ENCODE measurements at places on chromosomes 5 and 9.

- no peak for DNase-seq
These were observed 109.2 kb downstream of the ARHGEF28 start for GRCh38 chr5:73735032-73735734.

DNA sequence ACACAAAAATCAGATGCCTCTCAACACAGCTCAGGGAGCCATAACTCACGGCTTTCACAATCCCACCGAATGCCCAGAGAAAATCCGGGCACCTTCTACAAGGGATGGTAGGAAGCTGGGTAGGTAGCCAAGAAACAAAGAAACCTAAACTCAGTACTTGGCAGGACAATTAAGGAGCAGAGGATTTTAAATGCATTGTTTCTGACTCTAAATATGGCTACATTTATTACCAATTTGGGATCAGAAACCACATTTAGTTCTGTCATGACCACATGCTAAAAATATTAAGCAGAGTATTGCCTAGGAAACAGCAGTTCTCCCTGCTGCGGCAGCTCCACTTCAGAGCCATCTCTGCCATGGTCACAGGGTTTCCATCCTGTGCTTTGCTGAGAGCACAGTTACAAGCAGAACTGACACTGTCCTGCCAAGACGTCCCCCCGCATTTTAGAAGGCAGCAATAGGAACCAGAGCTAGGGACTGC is 57.5 kb downstream of the SIL1 start:
- DNase-seq = no peak

DNA sequence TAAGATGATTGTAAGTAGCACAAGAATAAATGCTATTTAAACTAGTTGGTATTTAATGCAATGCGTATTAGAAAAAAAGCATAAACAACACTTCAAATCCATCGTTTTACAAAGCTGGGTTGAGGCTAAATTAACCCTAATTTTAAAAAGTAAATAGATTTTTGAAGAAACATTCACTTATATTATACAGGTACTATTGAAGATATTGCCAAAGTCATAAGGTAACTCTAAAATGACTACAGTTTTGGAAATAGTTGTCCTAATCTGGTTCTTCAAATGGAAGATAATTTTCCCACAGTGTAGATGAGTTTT is 20.1 kb downstream of the SLC38A9 start:
- no peak for DNase-seq

DNA sequence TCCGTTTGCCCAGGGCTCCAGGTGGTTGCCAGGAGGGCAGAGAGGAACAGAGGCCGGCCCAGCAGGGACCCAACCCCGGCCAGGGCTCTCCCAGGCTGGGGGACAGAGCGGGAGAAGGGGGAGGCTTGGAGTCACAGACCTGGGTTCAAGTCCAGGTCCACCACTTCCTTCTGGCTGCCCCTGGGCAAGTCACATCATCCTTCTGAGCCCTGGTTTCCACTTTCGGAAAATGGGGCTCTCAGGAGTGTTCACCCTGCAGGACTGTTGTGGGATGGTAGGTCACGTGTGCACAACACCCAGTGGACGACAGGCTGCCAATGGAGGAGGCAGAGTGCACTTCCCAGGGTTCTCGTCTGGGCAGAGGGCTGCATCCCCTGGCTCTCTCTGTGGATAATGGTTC is 245.4 kb downstream of the PBX3 start:
- DNase-seq = no peak

- DNase-seq = no peak
These were observed 159.7 kb upstream of the TLX3 start for GRCh38 chr5:171149333-171149732.

DNA sequence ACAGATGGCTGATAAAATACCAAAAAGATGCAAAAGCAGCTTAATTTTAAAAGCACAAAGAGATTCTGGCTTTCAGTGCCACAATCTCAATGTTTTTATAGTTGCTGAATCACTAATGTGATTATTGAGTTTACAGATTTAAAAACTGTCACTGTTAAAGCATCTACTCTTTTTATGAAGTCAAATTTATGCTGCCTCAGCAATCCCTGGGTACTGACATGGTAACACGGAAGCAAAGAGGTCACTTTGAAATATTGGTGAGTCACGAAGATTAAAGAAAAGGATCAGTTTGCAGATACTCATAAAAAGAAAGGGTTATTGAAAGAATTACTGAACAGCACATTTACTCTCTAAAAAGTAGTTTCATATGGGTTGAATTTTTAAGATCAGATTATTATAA is 39.7 kb upstream of the HMGCS1 start:
- DNase-seq = no peak

- DNase-seq = no peak
These were observed 26.1 kb downstream of the AP3B1 start for GRCh38 chr5:78268356-78268755.

- no peak for DNase-seq
These were observed 1016.8 kb upstream of the DMAC1 start for GRCh38 chr9:8816361-8816760.

GRCh38 chr5:77358255-77359205 is 133.6 kb downstream of the WDR41 start:
- DNase-seq = no peak

DNA sequence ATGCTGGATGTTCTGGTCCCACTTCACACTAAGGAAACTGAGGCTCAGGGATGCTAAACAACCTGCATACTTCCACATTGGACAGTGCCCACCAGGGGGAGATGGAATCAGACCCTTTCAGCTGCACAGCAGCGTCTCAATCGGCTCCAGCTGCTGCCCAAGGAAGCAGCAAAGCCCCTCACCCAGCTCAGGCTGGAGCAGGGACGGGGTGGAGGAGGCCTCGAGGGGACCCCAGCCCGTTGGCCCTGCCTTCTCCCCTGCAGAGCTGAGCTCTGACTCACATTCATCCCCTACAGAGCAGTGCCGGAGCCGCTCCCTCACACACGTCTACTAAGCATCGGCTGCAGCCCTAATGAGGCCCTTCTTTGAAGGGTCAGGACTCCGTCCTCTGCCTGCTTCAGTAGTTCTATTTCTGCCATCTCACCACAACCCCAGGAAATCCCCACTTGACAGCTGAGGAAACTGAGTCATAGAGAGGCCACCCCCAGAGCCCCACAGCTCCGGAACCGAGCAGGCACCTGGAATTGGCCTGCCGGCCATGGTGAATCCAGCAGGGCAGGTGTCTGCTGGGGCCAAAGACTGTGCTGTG is 21.5 kb upstream of the SUSD3 start:
- no peak for DNase-seq

- no peak for DNase-seq
These were observed 3.7 kb downstream of the MYO10 start for GRCh38 chr5:16932401-16932800.

GRCh38 chr9:107390778-107391177 is 98.8 kb downstream of the KLF4 start:
- no peak for DNase-seq

DNA sequence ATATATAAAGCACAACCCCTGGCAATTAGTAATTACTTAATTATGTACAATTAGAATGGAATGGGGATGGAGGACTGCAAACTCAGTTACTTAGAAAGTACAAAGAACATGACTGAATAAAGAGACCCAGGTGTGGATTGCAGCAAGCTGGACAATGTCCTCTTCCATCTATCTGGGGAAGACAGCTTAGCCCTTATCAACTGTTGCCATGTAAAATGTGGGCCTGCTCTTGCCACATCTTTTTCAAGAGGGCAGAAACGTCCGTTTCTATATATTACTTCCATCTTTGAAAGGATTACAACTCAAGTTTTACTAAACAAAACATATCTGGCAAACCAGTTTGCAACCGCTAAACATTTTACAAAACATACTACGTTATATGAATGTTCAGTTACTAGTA is 26.2 kb downstream of the GOLPH3 start:
- no peak for DNase-seq

- DNase-seq = no peak
These were observed 45.9 kb downstream of the BARX1 start for GRCh38 chr9:93909242-93909616.

- no peak for DNase-seq
These were observed 464.2 kb downstream of the EBF1 start for GRCh38 chr5:158635565-158635964.

- DNase-seq = no peak
These were observed 21.1 kb upstream of the GOLPH3 start for GRCh38 chr5:32195265-32195664.

DNA sequence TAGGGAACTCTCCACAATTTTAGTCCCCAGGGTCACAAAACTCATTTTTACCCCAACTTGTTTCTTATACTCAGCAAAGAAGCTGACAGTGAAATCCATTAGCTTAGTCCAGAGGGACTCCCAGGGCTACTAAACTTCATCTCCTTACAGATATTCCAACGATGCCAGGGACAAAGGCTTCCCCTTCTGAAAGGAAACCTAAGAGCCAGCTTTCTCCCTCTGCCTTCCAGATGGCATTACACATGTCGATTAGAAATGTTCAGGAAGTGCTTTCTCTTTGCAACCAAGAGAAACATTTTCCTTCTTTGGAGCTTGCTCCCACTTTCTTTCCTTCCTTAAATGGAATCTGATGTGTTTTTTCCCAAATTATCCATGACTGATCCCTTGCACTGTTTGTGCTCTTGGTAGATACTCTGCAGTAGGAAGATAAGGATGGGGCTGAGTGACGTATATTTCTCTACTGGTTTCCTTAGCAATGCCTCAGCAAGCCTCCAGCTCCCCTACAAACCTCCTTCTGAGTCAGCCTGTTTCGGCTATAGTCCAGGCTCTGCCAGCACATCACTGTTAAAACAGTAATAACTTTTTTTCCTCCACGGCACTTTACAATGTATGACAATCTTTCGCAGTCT is 43.0 kb upstream of the HTR4 start:
- no peak for DNase-seq

- no peak for DNase-seq
These were observed 132.0 kb upstream of the RAI14 start for GRCh38 chr5:34524123-34524522.

DNA sequence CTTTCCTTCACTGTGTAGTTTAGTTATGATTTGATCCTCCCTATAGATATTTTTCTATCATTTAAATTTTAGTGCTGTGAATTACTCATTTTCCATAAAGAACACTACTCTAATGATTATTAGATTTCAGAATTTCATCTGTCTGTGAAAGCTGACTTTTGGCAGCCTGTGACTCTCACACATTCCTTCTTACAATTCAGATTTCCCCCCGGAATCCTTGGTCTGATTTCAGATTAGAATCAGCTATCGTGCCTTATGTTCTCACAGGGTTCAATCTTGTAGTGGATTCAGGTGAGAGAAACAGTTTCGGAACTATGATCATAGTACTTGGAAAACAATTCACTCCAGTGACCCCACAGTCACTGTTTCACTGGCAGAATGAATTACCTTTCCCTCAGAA is 26.2 kb downstream of the ZNF474 start:
- no peak for DNase-seq

GRCh38 chr5:151255621-151256286 is 2.8 kb downstream of the GM2A start:
- no peak for DNase-seq

DNA sequence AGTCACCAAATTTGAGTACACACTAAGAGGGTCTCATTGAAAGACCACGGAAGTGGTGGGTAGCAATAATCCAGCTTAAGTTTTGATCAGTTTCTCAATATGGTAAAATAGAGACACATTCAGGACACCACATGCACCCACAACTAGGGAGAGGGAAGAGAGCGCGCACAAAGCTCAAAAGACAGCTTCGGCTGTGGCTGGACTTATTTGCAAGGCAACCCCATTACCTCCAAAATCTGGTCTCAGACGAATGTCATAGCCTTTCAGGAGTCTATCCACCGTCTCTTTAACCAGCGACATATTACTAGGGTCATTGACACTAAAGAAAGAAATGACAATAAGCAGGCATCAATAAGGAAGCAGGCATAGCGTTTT is 443 bp downstream of the GABRB2 start:
- DNase-seq = no peak

DNA sequence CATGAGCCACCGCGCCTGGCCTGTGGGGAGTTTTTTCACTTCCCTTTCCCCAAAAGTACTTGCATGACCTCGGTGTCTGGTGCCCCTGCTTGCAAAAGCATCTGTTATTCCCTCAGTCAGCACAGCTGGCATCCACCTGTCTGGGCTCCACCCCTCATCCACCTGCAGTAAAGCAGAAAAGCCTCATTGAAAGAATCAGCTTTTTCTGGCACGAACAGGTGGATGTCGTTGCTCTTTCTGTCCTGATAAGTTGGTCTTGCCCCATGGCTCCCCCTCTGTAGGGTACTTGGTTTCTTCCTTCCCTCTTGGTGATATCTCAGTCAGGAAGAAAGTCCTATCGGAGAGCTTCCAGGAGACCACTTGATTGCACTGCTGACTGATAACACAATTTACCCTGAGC is 37.4 kb downstream of the WWC1 start:
- DNase-seq = no peak

DNA sequence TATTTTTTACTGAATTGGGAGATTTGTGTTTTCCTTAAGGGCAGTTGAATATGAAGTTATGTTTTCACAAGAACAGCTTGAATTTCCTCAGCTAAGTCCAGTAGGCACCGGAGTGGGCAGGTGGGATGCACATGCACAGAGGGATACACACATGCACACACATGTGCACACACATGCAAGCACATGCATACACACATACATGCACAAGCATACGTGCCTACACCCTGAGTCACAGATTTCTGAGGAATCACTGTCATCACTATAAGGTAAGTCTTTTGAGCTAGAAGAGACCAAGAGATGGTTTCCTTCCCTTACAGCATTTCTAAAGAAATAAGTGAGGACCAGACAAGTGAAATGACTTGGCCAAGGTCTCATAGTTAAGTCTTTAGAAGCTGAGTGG is 8.7 kb downstream of the ENTREP1 start:
- no peak for DNase-seq

- no peak for DNase-seq
These were observed 341.2 kb downstream of the CAAP1 start for GRCh38 chr9:26551451-26551850.

All from gastrocnemius medialis (tissue), 4 donors.